ENCODE measurements at places on chromosomes 1 and 21. TPM values are rescaled to one million over a fixed set of nuclear protein-coding genes. Genes with fewer than 3 reads are reported as not detected.

Gene BOLA1
- total RNA-seq, result 23.7 TPM

DNA sequence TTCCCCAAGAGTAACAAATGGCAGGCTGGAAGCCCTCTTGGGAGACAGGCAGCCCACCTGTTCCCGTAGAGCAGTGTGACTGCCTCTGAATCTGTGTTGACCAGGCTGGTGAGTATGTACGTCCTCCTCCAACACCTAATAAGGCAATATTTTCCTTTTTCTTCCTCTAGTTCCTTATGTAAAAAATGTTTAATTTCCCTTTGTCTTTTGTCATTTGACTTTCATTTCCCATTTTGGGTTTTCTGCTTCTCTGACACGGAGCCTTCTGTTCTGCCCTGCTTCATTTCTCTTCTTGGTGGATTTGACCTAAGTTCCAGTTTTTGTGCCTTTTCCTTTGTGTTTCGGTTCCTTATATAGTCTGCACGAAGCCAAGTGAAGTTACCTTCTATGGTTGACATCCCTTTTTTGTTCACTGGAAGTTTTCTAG is 65.8 kb upstream of the ATF3 start:
- DNase-seq, result no peak

- peak; percentile 63 for DNase-seq
These were observed 855 bp upstream of the IVNS1ABP start for GRCh38 chr1:185317886-185318310.

GRCh38 chr21:32779983-32780382 is 8.4 kb upstream of the PAXBP1 start:
- DNase-seq, result no peak

- DNase-seq, result no peak
These were observed 46.5 kb upstream of the PRELP start for GRCh38 chr1:203428981-203429599.

DNA sequence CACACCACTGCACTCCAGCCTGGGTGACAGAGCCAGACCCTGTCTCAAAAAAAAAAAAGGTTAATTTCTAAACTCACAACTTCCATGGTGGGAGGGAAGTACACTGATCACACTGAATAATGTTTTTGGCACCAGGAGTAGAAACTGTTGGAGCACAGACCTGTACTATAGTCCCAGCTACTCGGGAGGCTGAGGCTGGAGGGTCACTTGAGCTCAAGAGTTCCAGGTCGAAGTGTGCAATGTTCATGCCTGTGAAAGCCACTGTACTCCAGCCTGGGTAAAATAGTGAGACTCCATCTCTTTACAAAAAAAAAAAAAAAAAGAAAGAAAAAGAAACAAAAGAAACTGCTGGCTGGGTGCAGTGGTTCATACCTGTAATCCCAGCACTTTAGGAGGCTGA is 35.3 kb downstream of the TMEM50B start:
- DNase-seq, result no peak

GRCh38 chr21:15441060-15441493 is 288.7 kb upstream of the USP25 start:
- DNase-seq, result no peak

- peak; percentile 75 for DNase-seq
These were observed at the start of gene ZYG11A for GRCh38 chr1:52842643-52843310. Gene ZYG11A (plus strand): TSS chr1:52842760. CDS start chr1:52842884, 124 bp downstream.

DNA sequence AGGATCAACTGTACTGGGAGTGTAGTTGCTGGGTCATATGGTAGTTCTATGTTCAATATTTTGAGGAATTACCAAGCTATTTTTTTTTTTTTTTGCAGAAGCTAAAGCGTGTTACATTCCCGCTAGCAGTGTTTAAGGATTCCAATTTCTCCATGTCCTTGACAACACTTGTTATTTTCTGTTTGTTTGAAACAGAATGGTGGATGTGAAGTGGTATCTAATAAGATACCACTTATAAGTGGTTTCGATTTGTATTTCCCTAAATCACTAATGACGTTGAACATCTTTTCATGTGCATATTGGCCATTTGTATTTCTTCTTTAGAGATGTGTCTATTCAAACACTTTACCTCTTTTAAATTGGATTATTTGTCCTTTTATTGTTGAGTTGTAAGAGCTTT is 112.2 kb downstream of the DISP1 start:
- no peak for DNase-seq

GRCh38 chr1:27284425-27285273 is 37.3 kb upstream of the TMEM222 start:
- peak; percentile 69 for DNase-seq

GRCh38 chr1:98181036-98181764 is 260.4 kb upstream of the DPYD start:
- DNase-seq, result no peak

GRCh38 chr1:54701996-54702395 is 13.7 kb upstream of the TTC4 start:
- no peak for DNase-seq
